NCI-H1417 treated with DMSO at 0.1 percent for 48 hours (cell line): ENCODE measurements at places on chromosomes 12 and 14.

DNA sequence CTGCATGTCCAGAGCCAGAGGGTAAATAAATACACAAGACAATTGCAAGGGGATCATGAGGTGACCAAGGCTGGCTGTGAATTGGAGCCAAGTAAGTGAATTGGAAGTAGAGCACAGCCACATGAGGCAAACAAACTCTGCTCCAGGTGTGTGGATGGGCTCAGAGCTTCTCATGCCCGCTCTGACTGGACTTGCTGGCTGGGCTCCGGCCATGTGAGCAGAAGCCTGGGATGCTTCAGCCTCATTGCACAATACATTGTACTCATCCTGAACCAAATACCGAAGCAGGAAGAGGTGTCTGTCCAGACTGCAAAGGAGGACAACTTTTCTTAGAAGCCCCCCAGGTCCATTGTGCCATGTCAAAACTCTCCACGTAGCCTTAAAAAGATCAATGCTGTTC lies 193.0 kb downstream of the TTC8 start:
- DNase-seq, result no peak

- no peak for DNase-seq
Observed at GRCh38 chr12:108514468-108514972, 557 bp upstream of the FICD start.

DNA sequence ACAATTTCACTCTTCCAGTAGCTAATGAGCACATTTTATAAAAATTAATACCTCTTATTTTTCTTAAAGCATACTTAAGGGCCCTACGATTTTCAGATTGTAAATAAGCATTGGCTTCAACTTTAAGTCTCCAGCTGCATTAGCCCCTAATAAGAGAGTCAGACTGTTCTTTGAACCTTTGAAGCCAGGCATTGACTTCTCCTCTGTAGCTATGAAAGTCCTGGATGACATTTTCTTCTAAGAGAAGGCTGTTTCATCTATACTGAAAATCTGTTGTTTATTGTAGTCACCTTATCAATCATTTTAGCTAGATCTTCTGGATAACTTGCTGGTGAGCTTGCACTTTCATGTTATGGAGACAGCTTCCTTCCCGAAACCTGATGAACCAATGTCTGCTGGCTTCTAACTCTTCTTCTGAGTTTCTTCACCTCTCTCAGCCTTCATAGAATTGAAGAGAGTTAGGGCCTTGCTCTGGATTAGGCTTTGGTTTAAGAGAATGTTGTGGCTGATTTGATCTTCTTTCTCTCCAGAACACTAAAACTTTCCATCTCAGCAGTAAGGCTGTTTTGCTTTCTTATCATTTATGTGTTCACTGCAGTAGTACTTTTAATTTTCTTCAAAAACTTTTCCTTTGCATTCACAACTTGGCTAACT lies 377.1 kb upstream of the RGS6 start:
- DNase-seq, result no peak

- peak; percentile 70 for DNase-seq
Observed at GRCh38 chr12:71636704-71637115, 26.9 kb downstream of the ZFC3H1 start.
